ENCODE measurements at places on chromosomes 5 and 9. TPM values are rescaled to one million over a fixed set of nuclear protein-coding genes. Genes with fewer than 3 reads are reported as not detected.

DNA sequence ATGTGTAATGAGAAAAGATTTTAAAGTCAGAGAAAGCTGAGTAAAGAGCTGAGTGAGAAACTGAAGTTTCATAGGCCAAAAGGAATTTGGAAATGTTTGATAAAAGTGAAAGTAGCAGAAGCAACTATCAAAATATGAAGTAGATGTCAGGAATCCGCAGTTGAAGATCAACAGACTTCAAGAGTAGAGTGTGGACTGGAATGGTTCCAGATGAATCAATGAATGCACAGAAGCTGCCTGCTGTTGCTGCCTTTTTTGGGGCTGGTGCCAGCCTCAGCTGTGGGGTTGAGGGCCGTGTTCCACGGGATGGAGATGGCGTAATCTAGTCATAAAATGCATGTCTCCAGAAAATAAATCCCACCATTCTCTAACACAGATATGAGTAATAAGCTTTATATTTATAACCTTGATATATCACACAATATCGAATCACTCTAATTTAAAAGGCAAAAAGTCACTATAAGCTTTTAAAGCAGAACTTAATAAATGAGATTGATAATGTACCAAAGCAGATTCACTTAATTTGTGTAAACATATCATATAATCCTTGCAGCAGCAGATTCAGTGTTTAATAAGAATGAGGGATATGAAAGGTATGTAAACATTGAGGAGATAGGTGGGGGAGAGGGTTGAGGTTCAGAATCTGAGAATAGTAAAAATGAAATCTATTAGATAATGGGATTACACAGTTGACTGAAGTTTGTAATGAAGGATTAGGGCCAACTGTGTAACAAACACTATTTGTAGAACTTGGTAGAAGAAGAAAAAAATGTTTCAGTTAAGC is 652.3 kb upstream of the FTMT start:
- no peak for DNase-seq
- no peak overlapping the region for H3K27ac ChIP-seq
- H3K4me3 ChIP-seq, result no peak overlapping the region
- no peaks in the 10 kb centered on the region for H3K27me3 ChIP-seq

- H3K27ac ChIP-seq, result no peak overlapping the region
- no peaks in the 10 kb centered on the region for H3K27me3 ChIP-seq
- no peaks in the 10 kb centered on the region for H3K4me1 ChIP-seq
Measured at GRCh38 chr5:125331987-125332598, 585.7 kb upstream of the ZNF608 start.

GRCh38 chr9:83483223-83483622 is 55.0 kb downstream of the FRMD3 start:
- no peak overlapping the region for H3K27ac ChIP-seq
- no peaks in the 10 kb centered on the region for H3K4me1 ChIP-seq
- H3K36me3 ChIP-seq, result no peaks in the 10 kb centered on the region
- no peak for DNase-seq
- no peaks in the 10 kb centered on the region for H3K27me3 ChIP-seq
- no peak overlapping the region for H3K4me3 ChIP-seq

GRCh38 chr5:170289764-170290163 is 7.8 kb downstream of the LCP2 start:
- peak overlapping the region; percentile 84 for H3K27ac ChIP-seq
- peaks cover 99% of the 10 kb centered on the region for H3K36me3 ChIP-seq
- H3K4me3 ChIP-seq, result peak overlapping the region; percentile 52
- no peaks in the 10 kb centered on the region for H3K27me3 ChIP-seq

The LAMC3 gene
- 0.27 TPM for total RNA-seq

The SLC46A2 gene
- not detected for total RNA-seq

The GAPT gene
- total RNA-seq, result not detected

The PCDHAC1 gene
- not detected for total RNA-seq
